ENCODE measurements at places on chromosomes 6 and 20.

GRCh38 chr6:69894578-69895347 is 28.4 kb downstream of the COL19A1 start:
- DNase-seq = peak; percentile 93

DNA sequence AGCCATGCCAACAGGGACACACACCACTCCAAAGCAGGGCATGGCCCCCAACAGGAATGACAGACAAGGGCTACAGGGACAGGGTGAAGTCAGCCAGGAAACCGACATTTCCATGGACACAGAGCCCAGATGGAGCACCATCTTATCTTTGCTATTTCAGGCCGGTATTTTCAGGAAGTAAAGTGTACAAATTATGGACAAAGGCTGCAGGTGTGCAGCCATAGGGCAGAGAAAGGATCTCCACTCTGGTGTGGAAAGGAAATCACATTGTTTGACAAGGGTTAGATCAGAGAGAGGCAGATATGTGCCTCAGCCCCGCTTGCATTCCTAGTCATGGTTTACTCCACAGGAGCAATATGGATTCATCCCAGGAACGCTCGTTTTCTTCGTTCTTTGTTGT is 81.7 kb upstream of the SLC22A23 start:
- no peak for DNase-seq

DNA sequence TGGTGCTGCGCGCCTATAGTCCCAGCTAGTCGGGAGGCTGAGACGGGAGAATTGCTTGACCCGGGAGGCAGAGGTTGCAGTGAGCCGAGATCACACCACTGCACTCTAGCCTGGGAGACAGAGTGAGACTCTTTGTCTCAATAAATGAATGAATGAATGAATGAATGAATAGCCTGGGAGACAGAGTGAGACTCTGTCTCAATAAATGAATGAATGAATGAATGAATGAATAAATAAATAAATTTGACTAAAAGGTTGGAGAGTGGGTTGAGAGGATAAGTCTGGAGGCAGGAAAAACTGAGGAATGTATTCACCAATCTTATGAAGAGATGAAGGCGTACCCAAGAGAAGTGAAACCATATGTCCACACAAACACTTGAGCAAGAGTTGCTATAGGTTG is 24.5 kb upstream of the RPP40 start:
- DNase-seq = no peak

- DNase-seq = peak; percentile 13
Observed at GRCh38 chr6:130303431-130303830, 62.4 kb upstream of the TMEM200A start.

GRCh38 chr20:38872036-38872435 is 54.2 kb upstream of the FAM83D start:
- DNase-seq = no peak

- peak; percentile 56 for DNase-seq
Observed at GRCh38 chr6:78533426-78533825, 333.9 kb upstream of the IRAK1BP1 start.

GRCh38 chr6:20085817-20086216 is 126.5 kb downstream of the MBOAT1 start:
- no peak for DNase-seq

DNA sequence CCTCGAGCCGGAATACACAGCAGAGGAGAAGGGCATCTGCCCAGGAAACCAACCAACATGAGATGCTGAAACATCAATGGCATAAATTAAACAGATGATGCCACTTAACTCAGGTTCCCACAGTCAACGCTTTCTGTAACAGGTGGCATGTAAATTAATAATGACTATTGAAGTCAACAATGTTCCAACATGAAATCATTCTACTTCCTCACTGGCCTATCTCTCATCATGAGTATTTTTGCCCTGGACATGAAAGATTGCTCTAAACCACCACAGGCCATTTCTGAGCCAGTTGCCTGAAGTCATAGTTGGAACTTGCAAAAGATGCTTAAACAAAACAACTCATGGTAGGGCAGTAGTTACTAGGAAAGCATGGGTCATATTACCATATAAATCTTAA is 397.9 kb upstream of the JARID2 start:
- no peak for DNase-seq

DNA sequence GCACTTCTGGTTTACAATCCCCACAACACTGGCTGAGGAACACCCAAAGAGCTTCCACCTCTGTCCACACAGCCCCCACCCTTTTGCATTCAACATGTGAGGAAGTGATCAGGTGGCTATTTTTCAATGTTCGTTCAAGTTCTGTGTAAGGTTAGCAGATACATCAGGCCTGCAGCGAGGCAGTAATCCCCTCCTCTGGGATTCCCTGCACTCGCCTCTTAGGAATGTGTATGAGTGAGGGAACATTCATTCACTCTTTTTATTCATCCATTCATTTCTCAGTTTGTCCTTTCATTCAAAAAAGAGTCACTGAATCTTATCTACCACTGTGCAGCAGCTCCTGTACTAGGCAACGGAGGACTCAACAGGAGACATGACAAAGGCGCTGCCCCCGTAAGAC is 236.4 kb upstream of the PRDM1 start:
- peak; percentile 8 for DNase-seq

DNA sequence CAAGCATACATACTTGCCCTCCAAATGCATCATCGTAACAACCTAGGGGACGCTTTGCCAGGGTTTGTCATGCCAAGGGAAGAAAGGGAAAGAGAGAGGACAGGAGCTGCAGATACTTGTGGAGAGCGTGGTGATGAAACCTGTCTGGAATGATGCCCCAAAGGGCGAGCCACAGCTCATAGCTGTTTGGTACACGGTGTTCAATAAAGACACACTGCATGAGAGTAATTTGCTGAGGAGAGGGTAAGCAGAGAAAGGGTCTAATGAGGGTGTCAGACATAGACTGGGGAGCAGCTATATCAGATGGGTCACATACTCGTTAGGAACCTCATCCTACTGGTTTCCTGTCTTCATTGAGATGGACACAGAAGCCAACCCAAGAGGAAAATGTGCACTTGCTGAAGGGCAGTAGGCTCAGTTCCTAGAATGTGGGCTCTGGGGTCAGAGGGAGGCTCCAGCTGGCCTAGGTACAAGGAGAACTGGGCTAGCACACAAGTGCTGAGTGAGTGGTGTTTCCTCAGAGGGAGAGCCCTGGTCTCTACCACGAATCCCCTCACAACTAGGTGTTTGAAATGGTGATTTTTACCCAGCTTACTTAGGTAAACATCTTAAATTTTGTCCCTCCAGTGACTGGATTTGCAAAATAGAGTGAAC is 5.2 kb upstream of the FOXO3 start:
- DNase-seq = no peak

DNA sequence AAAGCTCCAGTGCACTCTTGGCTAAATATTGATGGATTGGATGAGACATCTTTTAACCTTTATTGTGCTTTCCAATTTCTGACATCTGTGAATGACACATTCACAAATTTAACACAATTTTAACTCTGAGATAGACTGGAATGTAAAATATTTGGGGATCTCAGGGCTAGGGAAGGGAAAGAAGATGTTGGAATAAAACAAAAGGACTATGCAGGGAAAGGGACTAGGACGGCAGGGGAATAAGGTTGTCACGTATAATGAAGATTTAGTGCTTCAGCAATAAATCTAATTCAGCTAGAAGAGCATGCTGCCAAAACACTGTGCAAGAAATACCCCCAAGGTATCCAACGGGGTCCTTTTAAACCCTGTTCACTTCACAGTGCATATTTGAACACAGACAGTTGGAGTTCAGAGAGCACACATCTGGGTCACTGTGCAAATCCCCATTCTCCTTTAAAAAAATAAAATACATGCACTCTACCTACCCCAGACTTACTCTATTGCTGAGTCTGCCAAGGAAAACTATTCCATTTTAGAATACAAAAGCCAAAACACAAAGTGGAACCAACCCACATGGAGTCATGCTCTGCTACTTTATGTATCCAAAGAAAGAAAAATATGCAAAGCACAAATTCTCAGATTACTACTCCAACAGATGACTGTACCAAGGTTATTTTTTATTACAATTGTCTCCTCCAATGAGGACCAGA is 151.0 kb upstream of the RSPO3 start:
- no peak for DNase-seq

GRCh38 chr20:32999603-33000250 is 4.5 kb downstream of the SUN5 start:
- peak; percentile 12 for DNase-seq

DNA sequence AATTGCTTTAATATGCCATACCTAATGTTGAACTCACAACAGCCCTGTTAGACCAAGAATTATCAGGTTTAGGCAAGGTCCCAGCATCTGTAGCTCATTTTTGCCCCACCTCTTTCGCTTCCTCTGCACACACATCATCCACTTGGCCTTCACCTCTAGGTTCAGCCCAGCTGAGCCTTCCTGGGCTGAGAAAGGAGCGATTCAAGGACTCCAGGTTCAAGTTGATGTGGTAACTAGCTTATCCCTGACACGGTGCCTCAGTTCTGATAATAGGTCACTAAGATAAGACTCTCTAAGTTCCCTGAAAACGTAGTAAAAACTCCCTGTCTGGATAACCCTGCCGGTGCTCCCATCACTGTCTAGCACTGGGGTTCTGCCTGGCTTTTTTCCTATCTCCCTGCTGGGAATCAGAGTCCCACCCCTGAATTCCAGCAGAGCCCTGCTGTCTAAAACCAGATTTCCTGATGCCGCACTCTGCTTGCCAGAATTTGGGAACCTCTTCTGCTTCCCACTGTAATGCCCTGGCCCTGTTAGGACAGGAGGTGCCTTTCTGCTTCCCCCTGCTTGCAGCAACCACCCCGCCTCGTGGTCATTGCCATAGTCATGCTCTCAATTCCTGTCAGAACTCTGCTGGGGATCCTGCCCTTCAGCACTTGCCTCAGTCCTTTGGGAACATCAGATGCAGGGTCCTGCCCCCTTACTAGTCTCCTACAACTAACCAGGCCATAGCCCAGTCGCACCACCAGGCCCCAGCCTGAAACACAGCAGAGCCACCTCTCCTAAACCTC is 47.6 kb downstream of the ALDH8A1 start:
- DNase-seq = peak; percentile 26

DNA sequence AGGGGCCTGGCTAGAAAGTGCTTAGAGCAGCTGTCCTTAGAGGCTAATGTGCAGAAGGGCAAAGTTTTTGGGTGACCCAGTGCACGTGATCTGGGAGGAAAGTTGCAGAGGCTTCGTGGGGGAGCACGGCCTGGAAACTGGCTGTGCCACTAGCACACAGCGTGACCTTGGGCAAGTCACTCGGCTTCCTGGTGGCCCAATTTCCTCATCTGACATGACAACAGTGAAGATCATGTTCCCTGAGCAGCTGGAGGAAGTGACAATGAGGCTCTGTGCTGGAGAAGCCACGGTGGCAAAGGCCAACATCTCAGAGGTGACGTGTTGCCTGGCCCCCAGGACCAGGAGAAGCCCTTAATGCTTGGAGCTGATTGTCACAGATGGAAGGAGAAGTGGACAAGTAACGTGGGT is 99.5 kb downstream of the FOXC1 start:
- no peak for DNase-seq

GRCh38 chr6:85041376-85041775 is 277.0 kb upstream of the TBX18 start:
- peak; percentile 18 for DNase-seq

DNA sequence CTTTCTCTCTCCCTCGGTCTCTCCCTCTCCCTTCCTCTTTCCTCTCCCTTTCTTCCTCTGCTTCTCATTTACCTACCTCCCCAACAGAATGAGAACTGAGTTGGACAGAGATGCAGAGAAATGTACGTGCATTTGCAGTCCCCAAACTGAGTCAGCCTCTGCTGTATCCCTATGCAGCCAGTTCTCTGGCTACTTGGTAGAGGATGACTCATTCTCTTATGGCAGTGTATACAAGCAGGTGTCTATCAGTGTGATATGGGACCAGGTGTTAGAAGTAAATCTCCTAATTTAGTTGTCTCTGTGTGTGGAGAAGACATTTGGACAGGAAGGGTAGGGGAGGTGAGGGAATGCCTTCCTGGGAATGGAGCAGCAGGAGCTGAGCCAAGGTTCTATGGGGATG is 470.8 kb downstream of the CD109 start:
- peak; percentile 7 for DNase-seq

- DNase-seq = no peak
Observed at GRCh38 chr6:46699970-46700369, 12.3 kb downstream of the TDRD6 start.

DNA sequence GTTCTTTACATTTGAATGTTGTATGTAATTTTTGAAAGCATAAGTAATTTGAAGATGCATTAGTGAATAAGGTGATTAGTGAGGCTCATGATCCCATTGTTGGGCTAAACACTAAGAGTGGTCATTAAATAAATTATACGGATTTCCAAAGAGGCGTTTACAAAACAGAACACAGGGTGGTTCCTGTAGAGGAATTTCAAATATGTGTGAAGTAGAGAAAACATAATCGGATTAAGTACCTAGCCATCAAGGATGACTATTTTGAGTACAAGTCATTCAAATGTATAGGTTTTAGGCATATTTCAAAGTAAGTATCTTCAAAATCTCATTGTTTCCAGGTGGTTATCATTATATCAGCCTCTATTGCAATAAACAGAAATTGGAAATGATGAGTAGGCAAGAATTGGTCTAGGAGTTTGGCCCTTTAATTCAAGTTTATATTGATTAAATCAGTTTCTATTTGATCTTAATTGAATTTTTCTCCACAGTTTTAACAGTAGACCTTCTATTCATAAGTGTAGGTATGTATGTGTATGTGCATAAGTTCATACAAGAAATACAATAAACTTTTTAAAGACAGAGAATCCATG is 94.8 kb downstream of the MYLK4 start:
- DNase-seq = no peak

DNA sequence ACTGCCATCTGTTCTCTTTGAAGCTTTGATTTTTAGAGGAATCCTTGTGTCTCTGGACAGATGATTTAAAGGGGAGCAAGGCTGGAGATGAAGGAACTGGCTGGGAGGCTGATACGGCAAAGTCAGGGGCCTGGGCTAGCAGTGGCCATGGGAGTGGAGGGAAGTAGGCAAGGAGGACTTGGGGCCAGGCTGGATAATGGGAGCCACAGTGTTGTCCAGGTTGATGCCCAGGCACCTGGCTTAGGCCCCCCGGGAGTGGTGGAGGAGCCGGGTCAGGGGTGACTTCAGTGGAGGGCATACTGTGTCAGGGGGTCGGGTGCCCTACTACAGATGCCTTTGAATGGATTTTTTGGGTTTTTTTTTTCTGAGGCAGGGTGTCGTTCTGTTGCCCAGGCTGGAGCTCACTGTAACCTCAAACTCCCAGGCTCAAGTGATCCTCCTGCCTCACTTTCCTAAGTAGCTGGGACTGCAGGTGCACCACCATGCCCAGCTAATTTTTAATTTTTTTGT is 45.0 kb downstream of the EFCAB8 start:
- DNase-seq = no peak

- DNase-seq = no peak
Observed at GRCh38 chr6:162488444-162488843, 239.1 kb downstream of the PRKN start.

GRCh38 chr6:7590918-7591302 is 912 bp downstream of the SNRNP48 start:
- peak; percentile 17 for DNase-seq

- DNase-seq = peak; percentile 29
Observed at GRCh38 chr6:27863962-27864905, 48.0 kb downstream of the OR2B2 start.

- no peak for DNase-seq
Observed at GRCh38 chr20:39214828-39215227, 252.7 kb downstream of the DHX35 start.

Data from choroid plexus epithelial cell (primary cell).